Endothelial cell of umbilical vein (primary cell): ENCODE measurements at places on chromosomes 4 and X. TPM values are rescaled to one million over a fixed set of nuclear protein-coding genes. Genes with fewer than 3 reads are reported as not detected.

GRCh38 chrX:11352296-11352741 lies 59.1 kb downstream of the AMELX start:
- no peak for DNase-seq

DNA sequence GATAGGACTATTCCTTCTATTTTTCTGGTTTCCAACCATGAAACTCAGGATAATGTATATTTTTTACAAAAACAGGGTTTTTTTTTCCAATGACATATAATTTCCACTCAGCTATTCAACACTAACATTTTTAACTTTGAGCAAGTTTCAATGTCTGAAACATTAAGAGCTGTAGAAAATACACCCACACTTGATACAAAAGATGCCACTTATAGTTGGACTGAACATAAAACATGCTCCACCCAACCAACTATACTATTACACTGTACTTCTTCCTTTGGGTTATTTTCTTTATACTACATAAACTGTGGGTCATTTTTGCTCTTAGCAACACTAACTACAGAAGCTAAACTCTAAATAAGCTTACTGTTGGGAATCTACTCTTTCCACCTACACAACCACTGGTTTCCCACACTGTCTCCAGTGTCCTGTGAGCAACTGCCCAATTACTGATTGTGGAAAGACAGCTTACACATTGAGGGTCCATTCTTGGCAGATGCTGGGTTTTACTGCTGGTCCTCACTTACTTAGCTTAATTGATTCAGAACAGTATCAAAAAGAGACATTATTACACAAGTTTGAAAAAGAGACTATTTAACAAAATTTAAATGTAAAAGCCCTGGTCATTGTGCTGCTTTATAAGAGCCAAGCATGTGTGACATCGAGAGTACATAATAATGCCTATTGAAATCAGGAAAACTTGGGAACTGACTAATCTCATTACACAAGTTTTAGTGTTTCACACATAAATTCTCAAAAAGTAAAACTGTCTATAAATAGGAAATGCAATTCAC lies 6.3 kb downstream of the AMMECR1 start:
- no peak for DNase-seq

GRCh38 chr4:1500966-1501753 lies 94.9 kb upstream of the NKX1-1 start:
- DNase-seq = no peak

- peak; percentile 69 for DNase-seq
These were observed 978.3 kb upstream of the GRID2 start for GRCh38 chr4:91325495-91325894.

DNA sequence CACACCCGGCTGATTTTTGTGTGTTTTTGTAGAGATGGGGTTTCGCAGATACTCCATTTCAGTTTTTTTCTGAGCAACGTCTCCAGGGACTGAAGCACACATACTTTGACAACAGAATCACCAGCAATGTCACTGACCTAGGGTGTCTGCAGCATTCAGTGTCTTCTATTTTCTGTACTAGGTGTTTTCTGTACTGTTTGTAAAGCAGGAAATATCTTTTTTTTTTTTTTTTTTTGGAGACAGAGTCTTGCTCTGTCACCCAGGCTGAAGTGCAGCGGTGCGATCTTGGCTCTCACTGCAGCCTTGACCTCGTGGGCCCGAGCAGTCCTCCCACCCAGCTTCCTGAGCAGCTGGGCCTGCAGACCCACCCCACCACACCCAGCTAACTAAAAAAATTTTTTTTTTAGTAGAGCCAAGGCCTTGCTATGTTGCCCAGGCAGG lies 8.9 kb downstream of the ADD1 start:
- DNase-seq = no peak

Gene RPL39
- total RNA-seq = 1,516 and 1,582 TPM in 2 replicates

Gene SMR3B
- total RNA-seq = not detected in 2 replicates

Gene GLRA2
- not detected in 2 replicates for total RNA-seq

Gene MEPE
- not detected in 2 replicates for total RNA-seq

Gene MAGEB2
- not detected in 2 replicates for total RNA-seq
